ENCODE measurements at places on chromosomes 12 and 14.

GRCh38 chr12:96824838-96825236 lies 82.2 kb upstream of the NEDD1 start:
- no peak for DNase-seq

- no peak for DNase-seq
These were observed 44.3 kb downstream of the TMTC2 start for GRCh38 chr12:82730953-82731459.

GRCh38 chr14:54177641-54178621 lies 218.9 kb upstream of the CDKN3 start:
- no peak for DNase-seq

DNA sequence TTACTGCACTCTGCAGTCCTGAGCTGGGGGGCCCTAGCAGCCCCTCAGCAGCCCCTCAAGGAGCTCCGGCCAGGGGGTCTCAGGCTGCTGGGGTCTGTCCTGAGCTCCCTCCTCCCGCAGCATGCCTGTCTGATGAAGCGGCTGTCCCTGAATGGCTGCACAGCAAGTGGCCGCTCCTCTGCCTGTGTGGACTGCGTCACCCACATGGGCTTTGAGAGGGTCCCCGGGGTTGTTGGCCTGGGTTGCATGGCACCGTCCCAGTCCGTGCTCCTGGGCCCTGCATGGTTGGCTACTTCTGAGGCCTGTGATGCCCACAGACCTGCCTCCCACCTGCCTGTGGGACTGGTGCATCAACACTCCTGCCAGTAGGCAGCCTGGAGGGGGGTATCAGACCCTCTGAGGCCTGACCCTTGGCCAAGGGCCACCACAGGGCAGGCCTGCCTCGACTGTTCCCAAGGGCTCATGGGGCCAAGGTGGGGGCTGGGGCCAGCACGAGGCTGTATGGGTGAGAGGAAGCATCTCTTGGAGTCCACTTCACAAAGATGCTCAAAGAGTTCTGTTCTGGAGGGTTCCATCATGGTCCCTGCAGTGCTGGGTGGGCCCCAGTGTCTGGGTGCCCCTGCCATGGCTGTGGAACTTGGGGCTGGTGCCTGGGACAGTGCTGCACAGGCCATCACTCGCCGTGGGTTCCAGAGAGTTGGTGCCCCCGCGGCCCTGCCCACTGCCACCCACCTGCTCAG lies 12.2 kb downstream of the CEP170B start:
- no peak for DNase-seq

DNA sequence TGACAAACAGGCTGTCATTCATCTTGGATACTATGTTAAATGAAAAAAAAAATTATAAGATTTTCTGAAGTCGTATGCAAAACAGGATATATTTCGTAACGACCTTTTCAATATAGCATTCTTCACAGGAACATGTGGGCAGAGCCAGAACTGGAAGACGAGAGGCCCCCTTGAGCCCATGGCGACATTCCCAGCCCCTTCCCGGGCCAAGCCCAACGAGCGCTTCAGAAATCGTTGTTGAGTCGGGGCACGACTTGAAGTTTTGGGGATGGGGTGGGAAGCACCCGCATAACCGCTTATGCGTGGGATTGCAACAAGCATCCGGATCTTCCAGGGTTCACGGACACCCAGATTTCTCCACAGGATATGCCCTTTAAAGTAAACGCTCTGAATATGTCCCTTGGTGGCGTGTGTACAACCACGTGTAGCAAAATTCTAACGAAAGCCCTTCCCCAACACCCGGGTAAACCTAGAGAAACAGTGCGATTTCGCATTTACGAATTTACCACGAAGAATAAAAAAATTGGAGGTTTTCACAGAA lies 736 bp downstream of the C14orf39 start:
- no peak for DNase-seq

DNA sequence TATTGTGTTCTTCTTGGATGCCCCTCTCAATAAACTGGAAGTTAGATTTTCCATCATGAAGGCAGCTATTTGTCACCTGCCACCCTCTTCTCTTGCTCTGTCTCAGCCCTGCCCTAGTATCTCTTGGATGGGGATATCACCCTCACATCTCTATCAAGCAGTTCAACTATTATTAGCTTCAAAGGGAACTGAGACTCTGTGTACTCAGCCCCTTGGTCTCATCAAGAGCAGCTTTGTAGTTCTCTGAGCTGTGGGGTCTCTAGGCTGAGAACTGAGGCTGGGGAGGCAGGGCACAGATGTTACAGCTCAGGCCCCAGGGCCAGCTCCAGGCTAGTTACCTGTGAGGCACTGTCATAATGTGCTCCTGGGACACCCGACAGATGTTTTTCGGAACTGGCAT lies 130.3 kb downstream of the DAD1 start:
- DNase-seq = no peak

Data from stimulated activated CD4-positive, alpha-beta T cell treated with anti-CD3 and anti-CD28 coated beads, Interleukin-4, amount 100 ng/mL, for 1 hour (primary cell).